K562 (cell line): ENCODE measurements at places on chromosomes 7 and 10. TPM values are rescaled to one million over a fixed set of nuclear protein-coding genes. Genes with fewer than 3 reads are reported as not detected.

HELLS gene
- total RNA-seq: 40.8 and 45.7 TPM in 2 replicates

MMP21 gene
- not detected in 2 replicates for total RNA-seq

TMEM176A gene
- total RNA-seq: 0.31 TPM in 1 of 2 replicates, not detected in the other

SPDYE2B gene
- not detected in 2 replicates for total RNA-seq

MAGI2 gene
- 0.94 and 1.1 TPM in 2 replicates for total RNA-seq

KRIT1 gene
- 32.8 and 37.9 TPM in 2 replicates for total RNA-seq

TMEM196 gene
- not detected in 2 replicates for total RNA-seq

ZNF12 gene
- total RNA-seq: 15.0 and 21.1 TPM in 2 replicates

CALHM1 gene
- not detected in 2 replicates for total RNA-seq

FAM24B gene
- 5.9 and 8.7 TPM in 2 replicates for total RNA-seq

DNA sequence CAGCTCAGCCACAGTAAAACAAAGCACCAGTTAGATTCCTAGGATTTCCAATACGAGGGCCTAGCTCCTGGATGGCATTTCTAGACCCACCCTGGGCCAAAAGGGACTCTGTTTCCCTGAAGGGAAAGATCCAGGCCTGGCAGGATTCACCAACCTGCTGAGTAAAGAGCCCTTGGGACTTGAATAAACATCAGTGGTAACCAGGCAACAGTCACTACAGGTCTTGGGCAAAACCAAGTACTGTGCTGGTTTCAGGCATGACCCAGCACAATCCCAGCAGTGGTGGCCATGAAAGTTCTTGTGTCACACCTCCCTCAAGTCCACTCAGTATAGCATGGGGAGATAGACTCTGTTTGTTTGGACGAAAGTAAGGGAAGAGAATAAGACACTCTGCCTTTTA lies 31.0 kb upstream of the STARD3NL start:
- DNase-seq: no peak
- H3K36me3 ChIP-seq: no peaks in the 10 kb centered on the region
- H3K4me3 ChIP-seq: no peak overlapping the region
- H3K27me3 ChIP-seq: no peaks in the 10 kb centered on the region
- no peaks in the 10 kb centered on the region for H3K4me1 ChIP-seq
- no peak overlapping the region for H3K27ac ChIP-seq

DNA sequence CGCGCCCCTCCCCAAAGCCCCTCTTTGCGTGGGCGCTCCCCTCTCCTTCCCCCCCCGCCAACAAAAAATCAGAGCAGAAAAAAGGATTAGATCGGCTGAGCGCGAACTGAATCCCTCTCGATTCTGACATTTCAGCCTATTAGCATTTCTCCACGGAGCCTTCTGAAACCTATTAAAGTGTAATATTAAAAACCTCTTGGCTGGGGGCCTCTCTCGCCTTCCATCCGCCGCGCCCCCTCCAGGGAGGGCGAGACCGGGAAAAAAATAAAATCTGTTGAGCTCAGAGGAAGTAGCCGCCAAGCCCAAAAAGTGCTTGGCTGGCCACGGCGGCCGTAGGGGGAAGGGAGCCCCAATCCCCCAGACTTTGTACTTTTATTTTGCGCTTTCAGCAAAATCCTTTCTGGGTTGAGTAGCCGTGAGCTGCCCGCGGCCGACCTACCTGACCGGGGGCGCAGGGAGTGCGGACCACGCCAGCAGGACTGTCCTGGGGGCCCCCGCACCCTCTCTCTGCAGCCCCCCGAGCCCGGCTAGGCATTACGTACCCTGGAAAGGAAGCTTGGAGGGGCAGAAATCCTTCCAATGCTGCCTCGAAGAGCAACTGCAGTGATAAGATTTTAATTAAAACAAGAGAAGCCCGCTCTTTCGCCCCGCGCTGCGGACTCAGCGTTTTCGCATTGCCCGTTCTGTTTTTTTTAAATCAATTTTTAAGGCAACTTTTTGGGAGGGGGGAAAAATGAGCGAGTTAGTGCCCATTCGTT lies 1.3 kb upstream of the TNRC18 start:
- DNase-seq: no peak
- peaks cover 5% of the 10 kb centered on the region; the same call in 1 of the 3 replicates for H3K36me3 ChIP-seq
- peak overlapping the region; percentile 78 for H3K4me3 ChIP-seq
- H3K27me3 ChIP-seq: no peaks in the 10 kb centered on the region

GRCh38 chr10:21702633-21703111 lies 168.6 kb downstream of the MLLT10 start:
- H3K36me3 ChIP-seq: peaks cover 26% of the 10 kb centered on the region; the same call in 2 of the 3 replicates
- H3K27ac ChIP-seq: no peak overlapping the region
- H3K4me3 ChIP-seq: no peak overlapping the region
- H3K4me1 ChIP-seq: no peaks in the 10 kb centered on the region
- no peak for DNase-seq
- H3K27me3 ChIP-seq: no peaks in the 10 kb centered on the region

GRCh38 chr10:79098061-79098460 lies 29.3 kb downstream of the ZMIZ1 start:
- no peak overlapping the region for H3K27ac ChIP-seq
- H3K36me3 ChIP-seq: 0 out of 3 replicates have a peak, but pooled peaks cover 3% of the 10 kb centered on the region
- H3K4me3 ChIP-seq: no peak overlapping the region

- H3K4me3 ChIP-seq: no peak overlapping the region
- peaks cover 60% of the 10 kb centered on the region for H3K27me3 ChIP-seq
- no peaks in the 10 kb centered on the region for H3K36me3 ChIP-seq
- DNase-seq: no peak
Measured at GRCh38 chr10:128462844-128463243, 336.6 kb upstream of the MKI67 start.

GRCh38 chr7:1235501-1236131 lies 2.9 kb downstream of the UNCX start:
- no peak for DNase-seq
- no peak overlapping the region for H3K27ac ChIP-seq
- H3K27me3 ChIP-seq: peaks cover 64% of the 10 kb centered on the region
- H3K36me3 ChIP-seq: no peaks in the 10 kb centered on the region
- H3K4me3 ChIP-seq: no peak overlapping the region
- H3K4me1 ChIP-seq: peaks cover 22% of the 10 kb centered on the region

GRCh38 chr7:127667017-127667670 lies 15.2 kb downstream of the SND1 start:
- no peak overlapping the region for H3K4me3 ChIP-seq
- no peak for DNase-seq
- H3K36me3 ChIP-seq: peaks cover 86% of the 10 kb centered on the region; the same call in 2 of the 3 replicates
- no peak overlapping the region for H3K27ac ChIP-seq

- no peak overlapping the region for H3K27ac ChIP-seq
- no peaks in the 10 kb centered on the region for H3K36me3 ChIP-seq
- H3K4me1 ChIP-seq: no peaks in the 10 kb centered on the region
Measured at GRCh38 chr7:130319541-130319940, 25.1 kb upstream of the CPA5 start.

DNA sequence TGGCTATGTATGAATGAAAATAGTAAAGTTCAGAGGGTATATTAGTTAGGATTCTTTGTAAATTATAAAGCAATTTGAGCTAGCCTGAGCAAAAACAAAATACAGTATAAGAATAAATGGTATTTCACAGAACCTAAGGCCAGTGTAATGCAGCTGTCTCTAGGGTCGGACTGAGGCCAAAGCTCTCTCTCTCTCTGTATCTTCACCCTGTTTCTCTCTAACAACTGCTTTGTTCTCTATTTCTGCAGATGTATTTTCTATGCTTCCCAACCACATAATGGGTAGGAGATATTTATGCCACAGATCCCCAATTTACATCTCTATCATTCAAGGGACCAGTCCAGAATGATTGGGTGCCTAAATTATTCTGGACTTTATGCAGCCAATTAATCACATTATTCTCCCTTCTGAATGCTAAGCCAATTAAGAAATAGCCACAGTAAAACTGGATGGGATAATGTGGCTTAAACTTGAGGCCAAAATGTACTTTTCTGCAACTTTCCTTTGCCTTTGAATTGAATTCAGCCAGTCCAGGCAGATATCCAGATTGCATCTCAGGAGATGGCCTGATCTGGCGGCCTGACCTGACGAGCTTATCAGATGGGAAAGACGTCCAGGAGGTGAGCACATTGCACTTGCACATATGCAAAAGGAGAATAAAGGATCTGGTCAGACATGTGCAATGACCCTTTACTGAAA lies 24.6 kb upstream of the IMMP2L start:
- H3K27me3 ChIP-seq: peaks cover 8% of the 10 kb centered on the region; the same call in 1 of the 2 replicates
- H3K27ac ChIP-seq: no peak overlapping the region
- no peaks in the 10 kb centered on the region for H3K4me1 ChIP-seq
- no peak for DNase-seq

GRCh38 chr10:124486635-124487034 lies 25.0 kb downstream of the LHPP start:
- no peaks in the 10 kb centered on the region for H3K36me3 ChIP-seq
- H3K27me3 ChIP-seq: no peaks in the 10 kb centered on the region
- H3K27ac ChIP-seq: no peak overlapping the region; the same call in 2 of the 3 replicates
- peak; percentile 74 for DNase-seq
- no peak overlapping the region for H3K4me3 ChIP-seq

GRCh38 chr10:67115972-67116371 lies 190.1 kb downstream of the LRRTM3 start:
- H3K4me1 ChIP-seq: no peaks in the 10 kb centered on the region
- H3K4me3 ChIP-seq: no peak overlapping the region
- no peaks in the 10 kb centered on the region for H3K36me3 ChIP-seq

DNA sequence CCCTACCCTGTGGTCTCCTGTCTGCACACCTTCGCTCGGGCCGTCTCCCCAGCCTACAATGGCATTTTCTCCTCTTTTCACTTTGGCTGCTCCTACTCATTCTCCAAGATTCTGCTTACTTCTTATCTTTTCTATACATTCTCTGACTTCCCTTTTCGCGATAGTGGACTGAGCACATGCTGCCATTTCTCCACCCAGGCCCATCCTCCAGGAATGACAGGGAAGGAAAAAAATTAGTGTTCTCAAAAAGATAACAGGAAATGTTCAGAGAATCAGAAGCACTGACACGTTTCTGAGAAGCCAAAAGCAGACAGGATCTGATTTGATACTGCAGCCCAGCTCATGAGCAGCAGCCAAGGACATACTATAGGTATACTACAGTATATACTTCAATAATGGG lies 6.4 kb upstream of the ANXA11 start:
- no peaks in the 10 kb centered on the region for H3K36me3 ChIP-seq
- H3K4me1 ChIP-seq: peaks cover 8% of the 10 kb centered on the region; the same call in 2 of the 3 replicates
- H3K27ac ChIP-seq: no peak overlapping the region
- H3K4me3 ChIP-seq: no peak overlapping the region

DNA sequence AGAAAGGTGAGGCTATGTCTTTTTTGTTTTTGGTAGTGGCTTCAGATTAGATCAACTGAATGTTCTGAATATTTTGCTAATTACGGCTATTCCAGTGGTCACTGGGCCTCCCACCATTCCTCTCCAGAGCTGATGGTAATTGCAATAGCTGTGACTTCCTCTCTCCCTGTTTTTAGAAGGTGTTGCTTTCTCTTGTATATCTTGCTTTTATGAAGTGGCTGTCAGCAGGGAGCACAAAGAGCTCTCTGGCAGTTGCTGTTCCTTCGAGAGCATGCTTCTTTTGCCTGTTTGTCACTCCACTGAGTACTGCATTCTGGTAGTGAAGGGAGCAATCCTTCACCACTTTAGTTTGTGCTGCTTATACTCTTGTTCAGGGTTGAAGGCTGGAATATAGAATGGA lies 133.3 kb downstream of the EXOC4 start:
- no peak overlapping the region for H3K4me3 ChIP-seq
- H3K4me1 ChIP-seq: no peaks in the 10 kb centered on the region
- no peak overlapping the region for H3K27ac ChIP-seq
- no peaks in the 10 kb centered on the region for H3K27me3 ChIP-seq

DNA sequence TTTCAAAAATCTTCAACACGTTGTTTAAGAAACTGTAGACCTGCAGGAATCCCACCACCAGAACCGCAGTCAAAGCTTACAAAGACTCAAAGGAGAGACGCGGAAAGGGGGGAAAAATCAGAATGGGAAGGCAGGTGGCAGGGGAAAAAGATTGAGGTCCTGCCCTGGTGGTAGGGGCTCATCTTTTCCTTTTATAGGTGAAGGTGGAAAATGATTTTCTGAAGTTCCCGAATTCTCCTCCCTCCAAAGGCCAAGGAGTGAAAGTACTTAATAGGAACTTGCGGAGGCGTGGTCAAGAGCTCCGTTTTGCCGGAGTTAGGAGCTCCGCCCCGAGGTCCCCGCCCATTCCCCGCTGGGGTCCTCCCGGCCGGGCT lies 724 bp downstream of the BBIP1 start:
- no peaks in the 10 kb centered on the region for H3K4me1 ChIP-seq
- H3K36me3 ChIP-seq: no peaks in the 10 kb centered on the region
- H3K27ac ChIP-seq: peak overlapping the region; percentile 99
- no peaks in the 10 kb centered on the region for H3K27me3 ChIP-seq
- H3K4me3 ChIP-seq: peak overlapping the region; percentile 90
- DNase-seq: peak; percentile 85

DNA sequence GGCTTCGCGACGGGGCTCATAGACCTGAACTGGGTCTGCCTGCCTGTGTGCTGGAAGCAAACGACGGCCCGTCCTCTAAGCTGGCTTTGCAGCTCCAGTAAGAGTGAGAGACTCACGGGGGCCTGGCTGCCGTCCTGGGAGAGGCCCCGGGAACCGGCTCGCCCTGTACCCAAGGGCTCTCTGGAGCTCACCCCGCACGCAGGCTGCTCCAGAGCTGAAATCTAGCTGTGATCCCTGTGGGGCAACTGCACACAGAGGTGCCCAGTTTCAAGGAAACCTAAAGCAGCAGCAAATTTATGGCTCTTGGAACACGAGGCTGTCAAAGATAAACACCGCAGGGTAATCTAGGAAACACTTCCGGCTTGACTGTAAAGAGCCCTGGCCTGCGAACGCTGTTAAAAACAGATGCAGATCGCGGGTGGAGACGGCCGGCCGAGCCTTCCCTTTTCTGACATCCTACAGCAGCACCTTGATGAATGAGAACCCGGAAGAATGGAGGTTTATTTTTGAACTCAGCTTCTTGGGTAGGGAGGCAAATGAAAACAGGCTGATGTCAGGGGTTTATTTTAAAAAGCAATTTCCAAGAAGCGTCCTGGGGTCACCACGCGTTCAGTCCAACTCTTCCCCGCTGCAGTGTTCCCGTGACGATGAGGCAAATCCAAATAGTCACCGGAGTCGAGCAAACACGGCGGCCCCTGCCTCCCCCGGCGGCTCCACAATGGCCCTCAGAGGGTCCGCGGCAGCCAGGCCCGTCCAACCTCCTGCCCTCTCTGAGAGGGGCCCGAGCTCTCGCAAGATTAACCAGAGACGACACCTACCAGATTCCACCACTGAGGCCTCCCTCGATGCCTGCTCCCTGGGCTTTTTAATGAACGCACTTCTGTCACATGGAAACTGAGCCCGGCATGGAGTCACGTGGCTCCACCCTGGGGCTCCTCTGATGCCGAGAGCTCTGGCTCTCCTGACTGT lies 29.6 kb downstream of the AMZ1 start:
- H3K36me3 ChIP-seq: no peaks in the 10 kb centered on the region; the same call in 2 of the 3 replicates
- no peaks in the 10 kb centered on the region for H3K27me3 ChIP-seq
- H3K4me1 ChIP-seq: peaks cover 64% of the 10 kb centered on the region
- H3K27ac ChIP-seq: peak overlapping the region; percentile 84

- H3K27me3 ChIP-seq: no peaks in the 10 kb centered on the region
- H3K4me3 ChIP-seq: no peak overlapping the region
- no peaks in the 10 kb centered on the region for H3K4me1 ChIP-seq
- no peak overlapping the region for H3K27ac ChIP-seq
- H3K36me3 ChIP-seq: no peaks in the 10 kb centered on the region
- no peak for DNase-seq
Measured at GRCh38 chr10:111545861-111546605, 469.2 kb downstream of the ADRA2A start.
